ENCODE measurements at places on chromosomes 4 and X.

- no peak for DNase-seq
Observed at GRCh38 chrX:108734426-108734825, 1.9 kb downstream of the IRS4 start.

GRCh38 chr4:82473621-82474164, 43.3 kb downstream of the ENOPH1 start:
- DNase-seq: no peak

DNA sequence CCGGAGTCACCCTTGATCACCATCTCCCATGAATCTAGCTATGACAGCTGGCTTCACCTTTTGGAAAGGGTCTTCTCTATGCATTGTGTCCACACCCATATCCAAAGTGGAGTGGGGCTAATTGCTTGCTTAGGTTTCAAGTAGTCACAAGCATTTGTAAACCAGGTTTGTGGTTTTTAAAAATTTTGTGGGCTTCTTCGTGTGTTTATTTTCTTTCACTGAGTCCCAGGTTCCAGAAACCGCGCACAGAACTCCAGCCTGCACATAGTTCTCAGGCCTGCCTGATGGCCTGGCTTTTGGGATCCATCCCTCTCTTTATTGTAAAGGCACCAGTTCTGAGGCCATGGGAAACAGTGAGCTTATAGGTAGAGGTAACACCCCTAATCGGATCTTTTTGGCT, 70.2 kb upstream of the TLR3 start:
- no peak for DNase-seq

DNA sequence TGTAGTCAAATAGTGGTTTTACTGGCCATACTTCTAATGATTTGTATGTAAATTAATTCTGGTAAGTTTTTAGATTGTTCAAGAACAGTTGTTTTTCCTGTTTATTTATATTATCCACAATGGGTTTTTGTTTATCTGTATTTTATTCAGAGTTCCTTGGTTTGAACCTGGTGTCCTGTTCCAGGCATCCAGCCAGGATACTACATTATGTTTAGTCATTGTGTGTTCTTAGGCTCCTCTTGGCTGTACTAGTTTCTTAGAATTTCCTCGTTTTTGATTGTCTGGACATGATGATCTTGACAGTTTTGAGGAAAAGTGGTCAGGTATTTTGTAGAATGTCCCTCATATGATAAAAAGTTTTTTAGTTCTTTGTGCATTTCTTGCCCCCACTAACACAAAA, 7.8 kb downstream of the TIGD2 start:
- DNase-seq: peak; percentile 20

- peak; percentile 61 for DNase-seq
Observed at GRCh38 chr4:48369248-48369647, 27.9 kb downstream of the SLAIN2 start.

DNA sequence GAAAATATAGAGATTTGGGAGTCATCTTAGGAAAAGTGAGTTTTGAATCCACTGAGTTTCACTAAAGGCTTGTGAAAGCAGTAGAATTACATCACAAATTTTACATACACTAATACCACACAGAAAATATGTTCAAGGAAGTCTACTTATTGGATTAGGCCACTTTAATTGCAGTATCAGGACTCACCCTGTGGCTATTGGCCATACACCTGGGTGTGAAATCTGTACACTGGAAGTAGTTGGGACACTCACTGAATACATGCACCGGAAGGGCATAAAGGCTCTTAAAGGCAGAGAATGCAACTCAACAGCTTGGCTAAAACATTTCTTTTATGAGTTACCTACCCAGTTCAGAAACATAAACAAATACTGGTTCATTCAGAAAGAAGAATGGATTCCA, 19.8 kb downstream of the MAOB start:
- no peak for DNase-seq

- peak; percentile 2 for DNase-seq
Observed at GRCh38 chr4:166301266-166301665, 428.2 kb downstream of the TLL1 start.

- DNase-seq: no peak
Observed at GRCh38 chr4:52825460-52826090, 36.5 kb upstream of the RASL11B start.

DNA sequence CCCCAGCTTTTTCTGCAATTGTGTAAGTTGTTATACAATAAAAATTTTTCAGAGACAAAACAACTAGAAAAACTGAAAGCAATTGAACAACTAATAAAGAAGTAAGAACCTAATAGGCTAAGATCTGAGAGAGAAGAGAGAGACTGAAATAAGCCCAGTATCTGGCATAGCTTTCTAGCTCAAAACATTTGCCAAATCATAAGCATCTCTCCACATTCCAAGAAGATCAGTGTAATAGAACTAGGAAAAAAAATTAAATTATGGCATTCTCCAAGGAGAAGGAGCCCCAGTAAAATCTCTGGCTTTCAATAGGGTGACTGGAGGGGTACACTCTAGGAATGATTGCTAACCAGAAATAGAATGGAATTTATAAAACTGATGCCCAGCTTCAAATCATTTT, 19.0 kb upstream of the PPP3CA start:
- peak; percentile 33 for DNase-seq

DNA sequence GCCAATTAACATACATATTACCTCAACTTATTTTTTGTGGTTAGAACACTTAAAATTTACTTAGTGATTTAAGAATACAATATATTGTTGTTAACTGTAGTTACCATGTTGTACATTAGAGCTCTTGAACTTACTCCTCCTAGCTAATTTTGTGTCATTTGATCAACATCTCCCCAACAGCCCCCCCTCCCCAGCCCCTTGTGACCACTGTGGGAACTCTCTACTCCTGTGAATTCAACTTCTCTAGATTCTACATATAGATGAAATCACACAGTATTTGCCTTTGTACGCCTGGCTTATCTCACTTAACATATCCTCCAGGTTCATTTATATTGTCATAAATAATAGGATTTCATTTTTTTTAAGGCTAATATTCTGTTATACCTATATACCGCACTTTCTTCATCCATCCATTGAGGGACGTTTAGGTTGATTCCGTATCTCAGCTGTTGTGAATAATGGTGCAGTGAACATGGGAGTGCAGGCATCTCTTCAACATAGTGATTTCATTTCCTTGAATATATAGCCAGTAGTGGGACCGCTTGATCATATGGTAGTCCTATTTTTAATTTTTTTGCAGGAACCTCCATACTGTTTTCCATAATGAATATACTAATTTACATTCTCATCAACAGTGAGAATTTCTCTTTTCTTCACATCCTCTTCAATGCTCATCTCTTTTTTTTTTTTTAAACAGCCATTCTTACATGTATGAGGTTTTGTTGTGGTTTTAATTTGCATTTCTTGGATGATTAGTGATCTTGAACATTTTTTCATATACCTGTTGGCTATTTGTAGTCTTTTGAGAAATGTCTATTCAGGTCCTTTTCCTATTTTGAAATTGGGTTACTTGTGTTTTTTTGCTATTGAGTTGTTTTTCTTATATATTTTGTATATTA, 66.8 kb downstream of the RAPGEF2 start:
- DNase-seq: no peak

DNA sequence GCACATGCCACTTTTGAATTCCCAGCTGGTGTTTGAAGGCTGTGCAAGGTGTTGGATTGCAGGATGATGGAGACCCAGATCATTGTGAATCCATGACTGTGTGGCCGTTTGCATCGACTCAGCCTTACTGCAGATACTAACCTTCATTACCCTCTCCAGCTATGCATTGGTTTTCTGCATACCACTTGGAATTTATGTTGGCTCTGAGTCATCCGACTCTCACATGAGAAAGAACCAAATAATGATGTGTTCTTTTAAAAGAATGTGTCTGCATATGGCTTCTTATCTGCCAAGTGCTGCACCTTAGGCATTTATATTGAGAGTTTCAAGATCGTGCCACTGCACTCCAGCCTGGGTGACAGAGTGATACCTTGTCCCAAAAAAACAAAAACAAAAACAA, 106.7 kb upstream of the PRKX start:
- peak; percentile 41 for DNase-seq

DNA sequence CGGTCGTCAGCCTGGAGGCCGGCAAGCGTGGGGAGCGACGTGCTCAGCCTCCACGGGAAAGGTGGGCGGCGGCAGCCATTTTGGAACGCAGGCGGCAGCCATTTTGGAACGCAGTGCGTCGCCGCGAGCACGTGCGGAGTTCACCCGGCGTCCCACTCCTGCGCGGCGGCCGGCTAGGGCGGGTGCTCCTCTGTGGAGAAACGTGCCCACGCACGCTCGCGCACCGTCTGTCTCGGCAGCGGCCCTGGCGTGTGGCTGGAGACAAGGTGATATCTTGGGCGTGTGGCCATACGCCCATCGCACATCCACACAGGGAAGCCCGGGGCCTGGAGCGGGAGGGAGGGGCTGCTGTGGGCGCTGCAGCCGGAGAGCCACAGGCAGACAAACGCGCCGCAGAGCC, 21.1 kb downstream of the CPLX1 start:
- DNase-seq: no peak

DNA sequence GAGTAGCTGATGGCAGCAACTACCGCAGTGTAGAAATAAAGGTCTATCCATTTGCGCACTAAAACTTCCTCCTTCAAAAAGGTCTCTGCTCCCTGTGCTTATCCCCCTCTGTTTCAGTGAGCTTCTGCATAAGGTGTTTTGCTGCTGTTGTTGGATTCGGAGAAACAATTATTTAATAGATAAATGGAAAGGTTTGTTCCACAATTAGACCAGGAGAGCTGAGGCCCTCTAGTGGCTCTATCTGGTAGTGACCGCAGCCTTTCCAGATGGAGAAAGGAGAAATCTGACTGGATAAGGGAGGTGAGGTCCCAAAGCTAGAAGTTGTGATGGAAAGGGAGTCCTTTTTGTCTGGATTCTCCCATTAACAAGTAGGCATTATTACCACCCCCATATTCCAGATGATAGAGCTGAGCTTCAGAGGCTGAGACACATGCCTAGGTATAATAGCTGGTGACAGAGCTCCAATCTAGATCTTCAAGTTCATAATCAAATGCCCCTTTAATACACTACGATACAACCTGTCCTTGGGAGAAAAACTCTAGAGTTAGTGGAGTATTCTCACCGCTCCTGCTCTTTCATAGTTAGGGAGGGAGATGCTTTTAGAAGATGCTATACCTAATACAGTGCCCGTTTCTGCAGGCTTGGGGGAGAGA, 5.1 kb upstream of the GABRQ start:
- peak; percentile 54 for DNase-seq

DNA sequence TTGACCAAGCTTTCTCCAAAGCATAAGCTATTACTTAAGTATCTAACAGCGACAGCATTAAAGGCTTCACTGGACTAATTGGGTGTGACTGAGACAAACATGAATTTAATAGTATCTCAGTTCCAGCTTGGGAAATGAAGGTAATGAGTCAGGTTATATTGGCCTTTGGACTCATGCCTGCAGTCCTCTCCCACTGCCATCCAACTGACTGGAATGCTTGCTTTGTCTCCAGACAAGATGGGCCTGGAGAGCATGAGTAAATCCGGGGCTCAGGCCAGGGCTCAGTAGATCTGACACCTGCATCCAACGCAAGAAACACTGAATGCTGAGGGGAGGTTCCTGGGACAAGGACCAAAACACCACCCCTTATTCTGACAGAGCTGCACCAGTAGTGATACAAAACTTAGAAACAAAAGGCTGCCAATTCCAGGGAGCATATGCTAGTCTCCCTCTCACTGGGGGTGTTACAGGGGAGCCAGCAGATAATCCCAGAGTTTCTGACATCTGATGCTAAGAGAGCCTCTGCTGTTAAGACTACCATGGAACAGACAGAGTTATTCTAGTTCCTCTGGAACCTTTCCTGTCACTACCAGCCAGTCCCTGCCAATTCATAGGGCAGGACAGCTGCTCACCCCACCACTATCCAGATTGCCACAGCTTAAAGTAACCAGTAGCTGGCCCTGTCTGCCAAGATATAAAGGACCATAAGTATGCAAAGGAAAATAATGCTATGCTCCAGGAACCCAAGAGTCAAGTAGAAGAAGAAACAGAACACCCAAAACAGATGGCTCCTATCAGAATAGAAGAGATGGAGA, 293.8 kb downstream of the IQCM start:
- DNase-seq: peak; percentile 7

- no peak for DNase-seq
Observed at GRCh38 chrX:5780821-5781220, 447.8 kb downstream of the NLGN4X start.

DNA sequence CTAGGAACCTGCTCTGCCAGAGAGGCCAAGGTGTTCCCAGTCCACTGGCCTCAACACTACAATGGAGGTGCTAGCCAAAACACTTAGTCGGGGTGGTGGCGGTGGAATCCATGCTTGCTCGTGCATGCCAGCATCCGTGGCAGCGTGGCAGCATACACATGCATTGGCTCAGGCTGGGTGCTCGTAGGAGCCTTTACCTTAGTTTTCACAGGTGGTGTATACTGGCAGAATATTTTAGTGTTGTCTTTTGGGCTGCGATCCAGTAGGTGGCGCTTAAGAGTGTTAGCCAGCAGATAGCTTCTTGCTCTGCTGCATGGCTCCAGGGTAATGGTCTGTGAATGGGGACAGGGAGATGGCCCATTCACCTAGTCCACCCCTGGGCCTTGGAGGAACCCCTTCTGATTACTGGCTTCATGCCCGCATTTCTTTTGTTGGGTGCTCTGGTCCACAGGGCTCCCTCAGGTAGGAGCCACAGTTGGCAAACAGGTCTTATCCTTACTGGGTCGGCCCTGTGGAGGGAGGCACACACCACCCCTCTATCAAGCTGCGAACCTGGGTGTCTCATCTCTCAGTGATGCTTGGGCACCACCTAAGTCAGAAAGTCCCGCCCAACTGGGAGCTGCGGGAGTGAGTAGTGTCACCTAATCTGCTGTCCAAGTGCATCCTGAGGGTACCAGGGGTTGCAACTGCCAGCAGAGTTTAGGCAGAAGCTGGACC, 40.0 kb downstream of the RIPPLY1 start:
- peak; percentile 6 for DNase-seq

DNA sequence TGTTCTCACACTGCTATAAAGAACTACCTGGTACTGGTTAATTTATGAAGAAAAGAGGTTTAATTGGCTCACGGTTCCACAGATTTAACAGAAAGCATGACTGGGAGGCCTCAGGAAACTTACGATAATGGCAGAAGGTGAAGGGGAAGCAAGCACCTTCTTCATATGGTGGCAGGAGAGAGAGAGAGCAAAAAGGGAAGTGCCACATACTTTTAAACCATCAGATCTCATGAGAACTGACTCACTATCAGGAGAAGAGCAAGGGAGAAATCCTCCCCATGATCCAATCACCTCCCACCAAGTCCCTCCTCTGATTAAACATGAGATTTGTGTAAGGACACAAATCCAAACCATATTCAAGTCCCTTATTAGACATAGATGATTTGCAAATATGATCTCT, 12.3 kb upstream of the RAP2C start:
- no peak for DNase-seq

GRCh38 chr4:36064117-36064516, 180.2 kb downstream of the ARAP2 start:
- no peak for DNase-seq

GRCh38 chr4:19301527-19301926, 950.2 kb upstream of the SLIT2 start:
- DNase-seq: no peak

GRCh38 chr4:140070366-140070765, 83.6 kb downstream of the MAML3 start:
- no peak for DNase-seq

GRCh38 chr4:2950221-2950989, 12.8 kb downstream of the NOP14 start:
- no peak for DNase-seq
